ENCODE measurements at places on chromosomes 7 and 10. TPM values are rescaled to one million over a fixed set of nuclear protein-coding genes. Genes with fewer than 3 reads are reported as not detected.
A peak's percentile ranks its signal among the peaks of the same experiment; 100 is the strongest.

The TAS2R4 gene
- total RNA-seq: not detected

The SRRM3 gene
- total RNA-seq: 1.4 TPM

- peak; percentile 20 for DNase-seq
Observed at GRCh38 chr7:19051767-19052375, 65.6 kb downstream of the TWIST1 start.

DNA sequence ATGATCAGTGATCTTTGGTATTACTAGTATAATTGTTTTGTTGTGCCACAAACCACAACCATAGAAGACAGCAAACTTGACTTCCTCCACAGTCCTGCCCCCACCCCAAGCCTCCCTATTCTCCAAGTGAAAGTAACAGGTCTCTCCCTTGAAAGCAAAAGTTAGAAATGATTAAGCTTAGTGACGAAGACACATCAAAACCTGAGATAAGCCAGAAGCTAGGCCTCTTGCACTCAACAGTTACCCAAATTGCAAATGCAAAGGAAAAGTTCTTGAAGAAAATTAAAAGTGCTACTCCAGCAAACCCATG is 7.5 kb downstream of the SAR1A start:
- DNase-seq: no peak

Data from MG63 (cell line).